Sciatic nerve (tissue), 2 donors: ENCODE measurements at places on chromosomes 7 and 10.

GRCh38 chr7:149422914-149423301 is 38.0 kb downstream of the ZNF777 start:
- DNase-seq: no peak

DNA sequence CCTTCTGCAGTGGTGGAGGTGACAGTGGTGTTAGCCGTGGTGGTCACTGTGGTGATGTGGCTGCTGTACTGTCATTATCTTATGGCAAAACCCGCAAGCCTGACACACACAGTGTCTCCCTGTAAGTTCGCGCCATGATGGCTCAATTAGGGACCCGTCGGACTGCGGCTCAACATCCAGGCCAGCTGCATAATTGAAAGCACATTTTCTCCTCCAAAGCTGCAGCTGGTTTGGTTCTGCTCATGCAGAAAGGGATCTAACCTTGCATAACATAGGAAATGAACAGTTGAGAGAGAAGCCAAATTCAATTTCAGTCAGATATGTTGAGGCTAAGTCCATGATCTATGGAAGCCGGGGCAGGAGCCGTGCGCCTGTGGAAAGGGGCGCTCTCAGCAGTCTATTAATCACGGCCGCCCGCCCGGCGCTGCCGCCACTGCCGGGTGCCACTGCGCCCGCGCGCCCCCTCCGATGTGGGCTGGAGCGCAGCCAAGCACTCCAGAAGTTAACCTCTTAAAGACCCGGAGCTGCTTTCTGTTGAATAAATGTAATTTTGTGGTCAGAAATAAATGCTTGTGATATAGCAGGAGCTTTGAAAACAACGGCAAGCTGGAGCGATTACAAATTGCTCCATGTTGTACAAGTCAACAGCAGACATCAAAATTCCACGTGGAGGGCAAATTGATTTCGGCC is 227.7 kb downstream of the CUX1 start:
- peak; percentile 75 for DNase-seq

DNA sequence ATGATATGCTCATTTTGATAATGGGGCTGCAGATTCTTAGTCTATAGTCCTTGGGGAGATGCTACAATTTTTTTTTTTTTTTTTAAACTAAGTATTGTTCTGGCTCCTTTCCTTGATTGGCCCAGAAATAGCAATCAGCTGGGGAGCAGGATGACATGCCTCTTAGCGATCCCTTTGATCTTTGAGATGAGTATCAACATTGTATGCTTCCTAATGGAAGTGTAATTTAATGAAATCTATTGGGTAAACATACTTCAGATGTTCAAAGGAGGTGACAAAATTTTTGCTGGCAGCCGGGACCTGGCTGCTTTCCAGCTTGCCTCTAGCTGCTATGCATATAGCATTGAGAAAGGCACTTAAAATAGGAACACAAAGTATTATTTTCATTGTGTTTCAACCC is 43.5 kb downstream of the VTI1A start:
- no peak for DNase-seq

GRCh38 chr10:47277352-47278151 is 22.4 kb upstream of the GDF10 start:
- no peak for DNase-seq

DNA sequence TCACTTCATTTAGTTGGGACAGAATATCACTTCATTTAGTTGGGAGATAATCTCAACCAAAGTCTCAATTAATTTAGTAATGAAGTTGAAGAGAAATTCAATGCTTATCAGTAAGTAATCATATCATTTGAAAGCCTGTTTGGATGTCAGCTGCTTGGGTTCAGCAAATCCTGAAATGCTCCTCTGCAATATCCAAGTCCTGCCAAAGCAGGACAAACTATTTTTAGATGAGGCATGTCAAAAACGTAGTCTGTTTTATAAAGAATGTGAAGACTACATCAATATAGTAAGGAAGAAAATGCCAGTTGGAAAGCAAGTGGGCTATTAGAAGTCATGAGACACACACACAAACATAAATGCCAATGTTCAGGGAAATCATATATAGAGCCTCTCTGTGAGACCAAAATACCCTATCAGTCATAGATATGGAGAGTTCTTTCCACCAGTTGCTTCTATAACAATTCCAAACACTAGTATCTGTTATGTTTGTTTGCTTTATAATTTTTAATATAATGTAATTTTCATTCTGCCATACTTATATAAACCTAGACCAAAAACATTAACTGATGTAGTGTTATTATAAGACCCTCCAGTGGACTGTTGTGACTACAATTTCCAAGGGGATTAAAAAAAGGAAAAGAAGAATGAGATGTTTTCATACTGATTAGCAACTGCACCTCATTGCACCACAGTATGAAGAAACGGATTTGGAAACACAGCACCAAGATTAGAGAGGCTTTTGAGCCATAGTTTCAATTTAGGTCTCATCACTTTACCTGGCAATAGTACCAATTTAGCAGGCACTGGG is 160.7 kb downstream of the LRRTM3 start:
- DNase-seq: no peak

DNA sequence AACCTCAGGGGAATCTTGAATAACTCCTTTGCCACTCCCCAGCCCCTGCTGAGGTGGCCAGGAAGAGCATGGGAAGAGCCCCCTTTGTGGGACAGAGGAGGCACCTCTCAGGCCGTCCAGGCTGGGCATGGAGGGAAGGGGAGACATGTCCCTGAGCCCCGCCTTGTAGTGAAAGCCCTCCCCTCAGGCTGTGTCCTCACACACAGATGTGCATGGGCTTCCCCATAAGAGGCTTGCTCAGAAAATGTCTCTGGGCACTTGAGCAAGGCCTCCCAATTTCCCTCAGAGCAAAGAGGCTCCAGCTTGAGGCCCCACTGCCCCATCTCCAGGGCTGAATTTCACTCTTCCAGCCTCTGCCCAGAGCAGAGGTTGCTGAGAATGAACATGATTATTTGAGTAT is 3.8 kb downstream of the TMEM72 start:
- DNase-seq: no peak

DNA sequence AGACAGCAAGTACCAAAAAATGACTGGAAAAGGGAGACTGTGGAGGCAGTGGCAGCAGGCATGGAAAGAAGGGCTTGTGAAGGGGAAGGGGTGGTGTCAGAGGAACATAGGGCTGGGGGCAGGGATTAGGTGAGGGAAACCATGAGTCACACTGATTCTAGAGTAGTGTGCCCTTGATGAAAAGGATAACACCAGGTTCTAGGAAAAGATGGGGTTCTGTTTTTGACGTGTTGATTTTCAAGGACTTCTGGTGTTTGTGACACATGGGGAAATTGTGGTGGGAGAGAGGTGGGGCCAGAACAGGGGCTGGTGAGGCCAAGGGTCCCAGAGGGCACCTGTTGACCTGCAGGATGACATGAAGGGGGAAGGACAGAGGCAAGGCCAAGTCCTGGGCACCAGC is 57.1 kb downstream of the FIGNL1 start:
- DNase-seq: no peak

GRCh38 chr10:31615129-31615528 is 296.1 kb downstream of the ZEB1 start:
- DNase-seq: no peak

GRCh38 chr10:3887885-3888476 is 103.0 kb upstream of the KLF6 start:
- DNase-seq: no peak

DNA sequence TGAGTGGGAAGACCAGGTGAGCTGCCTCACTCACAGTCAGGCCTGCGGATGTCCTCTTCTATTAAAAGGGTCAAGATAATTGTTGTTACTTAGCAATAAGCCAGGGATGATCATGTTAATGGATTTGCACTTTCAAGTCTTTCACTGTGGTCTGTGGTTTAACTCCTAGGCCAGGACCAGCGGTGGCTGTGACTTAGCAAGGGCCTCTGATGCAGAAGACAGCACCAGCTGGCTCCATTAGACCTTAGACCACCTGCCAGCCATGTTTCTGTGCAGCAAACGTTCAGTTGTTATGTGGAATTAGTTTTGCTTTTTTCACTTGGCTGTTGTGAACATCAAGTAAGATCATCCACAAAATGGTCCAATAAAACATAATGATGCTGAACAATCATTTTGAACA is 537.3 kb downstream of the TNS3 start:
- DNase-seq: no peak

GRCh38 chr7:139913021-139913844 is 84.2 kb downstream of the TBXAS1 start:
- DNase-seq: no peak

DNA sequence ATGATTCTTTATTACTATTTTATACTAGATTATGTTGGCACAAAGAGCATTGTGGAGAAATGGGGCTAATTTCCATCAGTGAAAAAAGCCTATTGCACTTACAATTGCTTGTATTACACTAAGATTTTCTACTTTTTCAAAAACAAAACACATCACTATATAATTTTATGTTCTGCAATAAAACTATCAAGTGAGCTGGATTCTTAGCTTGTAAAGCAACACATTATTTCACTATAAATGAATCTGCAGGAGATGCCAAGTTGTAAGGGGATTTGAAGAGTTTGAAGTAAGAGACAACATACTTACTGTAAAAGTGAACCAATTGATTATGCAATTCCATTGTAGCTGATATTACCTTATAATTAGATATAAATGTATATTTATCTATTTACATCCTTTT is 333.3 kb upstream of the SEMA3D start:
- DNase-seq: no peak

- DNase-seq: no peak
Observed at GRCh38 chr7:75987805-75988567, 6.4 kb downstream of the TMEM120A start.

GRCh38 chr7:121371367-121371766 is 24.7 kb downstream of the FAM3C start:
- DNase-seq: no peak

- DNase-seq: no peak
Observed at GRCh38 chr7:105805447-105806019, 70.9 kb downstream of the ATXN7L1 start.

- no peak for DNase-seq
Observed at GRCh38 chr10:80489371-80490112, 35.4 kb downstream of the TSPAN14 start.

DNA sequence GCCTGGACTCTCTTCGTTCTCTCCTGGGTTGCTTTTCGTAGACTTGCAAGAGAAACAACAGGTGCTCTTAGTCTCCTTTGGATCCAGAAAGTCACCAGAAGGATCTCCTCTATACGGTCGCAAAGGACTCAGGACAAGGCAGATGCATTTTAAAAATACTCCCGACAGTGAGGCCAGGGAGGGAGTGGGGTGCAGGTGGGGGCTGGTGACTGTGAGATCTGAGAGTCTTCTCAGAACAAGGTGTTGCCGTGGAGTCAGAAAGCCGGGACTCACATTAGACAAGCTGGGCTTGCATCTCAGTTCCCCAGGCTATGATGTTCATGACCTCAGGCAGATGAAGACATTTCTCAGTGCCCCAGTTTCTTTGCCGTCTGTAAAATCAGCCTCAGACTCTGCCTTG is 507.2 kb downstream of the TCERG1L start:
- no peak for DNase-seq

- DNase-seq: no peak
Observed at GRCh38 chr7:134339475-134339874, 22.7 kb upstream of the SLC35B4 start.

- DNase-seq: no peak
Observed at GRCh38 chr10:122507616-122508015, 46.3 kb downstream of the HTRA1 start.

GRCh38 chr7:151899513-151900360 is 22.8 kb upstream of the PRKAG2 start:
- DNase-seq: no peak

GRCh38 chr10:130960531-130960930 is 351.0 kb downstream of the TCERG1L start:
- no peak for DNase-seq

DNA sequence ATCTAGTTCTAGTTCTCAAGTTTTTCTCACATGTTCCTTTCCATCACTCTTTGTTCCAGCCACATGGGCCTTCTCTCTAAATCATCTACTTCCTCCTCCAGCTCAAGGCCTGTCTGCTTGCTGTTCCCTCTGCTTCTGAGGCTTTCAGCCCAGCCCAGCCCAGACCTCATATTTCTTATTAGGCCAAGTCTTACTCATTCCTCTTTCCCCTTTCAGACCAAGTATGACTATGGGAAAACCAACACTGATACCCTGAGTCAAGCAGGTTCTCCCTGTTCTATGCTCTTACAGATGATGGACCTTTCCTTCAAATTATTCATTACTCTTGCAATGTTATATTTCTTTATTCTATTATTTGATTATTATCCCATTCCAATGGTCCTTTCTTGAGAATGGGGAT is 80.3 kb upstream of the SEM1 start:
- DNase-seq: no peak

DNA sequence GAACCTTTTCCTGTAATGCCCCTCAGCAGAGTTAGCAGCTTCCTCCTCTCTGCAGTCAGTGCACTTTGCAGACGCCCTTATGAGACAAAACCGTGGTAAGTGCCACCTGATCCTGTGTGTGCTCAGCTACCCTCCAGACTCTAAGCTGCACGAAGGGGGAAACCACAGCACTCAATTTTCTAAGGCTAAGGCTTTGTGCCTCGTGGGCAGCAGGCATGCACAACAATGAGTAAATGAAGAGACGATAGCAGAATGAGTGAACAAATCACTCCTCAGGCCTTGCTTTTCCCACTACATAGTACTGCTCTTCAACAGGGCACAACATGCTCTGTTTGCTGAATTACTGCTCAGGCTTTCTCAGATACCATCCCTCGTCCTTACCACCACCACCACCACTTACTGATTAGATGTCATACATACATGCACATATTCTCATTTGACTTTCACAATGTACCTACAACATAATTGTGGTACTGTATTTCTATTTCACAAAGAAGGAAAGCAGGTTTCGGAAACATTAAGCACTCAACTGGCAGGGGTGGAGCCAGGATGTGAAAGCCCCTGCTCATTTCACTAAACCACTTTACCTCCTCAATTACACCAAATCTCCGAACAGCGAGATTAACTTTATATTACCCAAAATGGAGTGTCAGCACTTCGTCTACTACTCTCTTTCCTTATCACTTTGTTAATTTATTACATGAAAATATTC is 85.4 kb downstream of the ICA1 start:
- DNase-seq: no peak

DNA sequence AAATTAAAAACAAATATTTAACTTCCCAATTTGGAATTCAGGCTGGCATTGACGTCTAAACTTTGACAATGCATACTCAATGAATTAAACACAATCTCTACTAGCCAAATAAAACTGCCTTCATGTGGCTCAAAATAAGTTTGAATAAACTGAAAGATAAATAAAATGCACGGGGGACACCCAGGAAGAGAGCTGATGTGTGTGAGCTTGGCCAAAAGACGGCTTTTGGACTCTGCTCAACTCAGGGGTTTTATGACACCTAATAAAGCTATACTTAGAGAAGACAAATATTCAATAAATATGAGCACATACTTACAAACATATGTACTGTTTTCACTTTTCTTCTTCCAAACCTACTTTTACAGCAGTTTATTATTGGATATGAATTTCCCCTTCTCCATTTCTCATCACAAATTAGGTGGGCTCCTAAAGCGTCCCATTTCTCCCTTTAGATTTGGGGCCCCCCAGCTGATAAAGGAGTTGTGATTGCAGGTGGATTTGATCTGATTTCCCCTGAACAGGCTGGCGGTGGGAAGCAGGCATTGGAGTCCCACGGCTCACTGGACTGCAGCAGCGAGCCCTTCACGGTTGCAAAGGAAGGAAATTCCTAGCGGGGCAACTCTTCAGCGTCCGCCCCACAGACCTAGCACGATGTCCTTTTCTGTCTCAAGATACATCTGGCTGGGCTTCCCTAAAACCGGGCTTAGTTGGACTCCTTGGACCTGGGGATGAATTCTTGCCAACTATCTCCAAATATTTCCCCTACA is 79.6 kb downstream of the INSIG1 start:
- DNase-seq: no peak
